NCI-H226 (cell line): ENCODE measurements at places on chromosomes 1 and 21.
A peak's percentile ranks its signal among the peaks of the same experiment; 100 is the strongest.

DNA sequence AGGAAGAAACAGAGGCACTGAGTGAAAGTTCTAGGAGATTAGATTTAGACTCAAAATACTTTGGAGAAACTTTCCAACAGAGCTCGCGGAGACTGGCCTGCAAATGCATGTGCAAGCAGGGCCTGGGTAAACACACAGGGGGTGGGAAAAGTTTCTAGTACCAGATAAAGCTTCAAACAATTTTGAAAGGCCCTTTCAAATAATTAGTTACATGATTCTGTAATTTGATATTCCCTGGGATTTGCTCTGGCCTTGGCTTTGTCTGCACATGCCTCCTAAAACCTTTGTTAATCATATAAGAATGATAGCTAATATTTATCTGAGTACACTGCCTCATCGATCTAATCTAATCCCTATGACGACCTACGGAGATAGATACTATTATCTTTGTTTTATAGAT, 31.3 kb downstream of the VTCN1 start:
- DNase-seq: no peak

DNA sequence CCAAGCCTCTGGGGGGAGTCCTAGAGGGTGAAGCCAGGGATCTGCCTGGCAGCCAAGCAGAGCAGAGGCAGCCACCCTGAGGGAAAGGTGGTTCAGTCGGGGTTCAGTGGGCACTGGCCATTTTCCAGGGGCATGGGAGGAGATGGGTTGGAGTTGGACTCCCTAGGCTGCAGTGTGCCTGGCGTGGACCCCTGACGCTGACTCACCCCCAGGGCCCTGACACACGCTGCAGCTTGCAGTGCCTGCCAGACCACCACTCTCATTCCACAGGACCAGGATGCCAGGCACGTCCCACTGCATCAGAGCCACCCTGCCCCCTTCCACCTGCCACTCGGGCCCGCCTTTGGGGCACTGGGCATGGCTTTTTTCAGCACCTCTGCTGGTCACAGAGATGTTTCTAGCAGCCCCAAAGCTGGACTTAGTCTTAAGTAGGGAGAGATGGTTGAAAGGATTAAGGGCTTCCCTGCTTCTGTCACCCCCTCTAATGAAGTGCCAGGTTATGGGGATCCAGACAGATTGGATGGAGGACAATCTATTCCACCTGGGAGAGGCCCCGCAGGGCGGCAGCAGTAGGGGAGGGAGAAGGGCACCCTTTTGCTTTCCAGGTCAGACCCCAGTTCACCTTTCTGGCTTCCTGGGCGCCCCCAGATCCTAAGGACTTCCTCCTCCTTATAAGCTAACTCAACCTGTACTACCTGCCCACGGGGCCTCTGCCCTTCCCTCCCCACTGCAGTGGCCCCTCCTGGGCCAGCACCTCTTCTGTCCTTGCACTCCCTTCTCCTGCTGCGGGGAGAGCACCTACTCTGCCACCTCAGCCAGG, 1.6 kb downstream of the SYT2 start:
- DNase-seq: no peak

GRCh38 chr1:29884740-29885139, 648.4 kb downstream of the PTPRU start:
- DNase-seq: no peak

GRCh38 chr1:200231787-200232231, 178.0 kb downstream of the ZNF281 start:
- DNase-seq: no peak

- DNase-seq: peak; percentile 36
Observed at GRCh38 chr1:39091845-39092645, 65.9 kb downstream of the NDUFS5 start.

DNA sequence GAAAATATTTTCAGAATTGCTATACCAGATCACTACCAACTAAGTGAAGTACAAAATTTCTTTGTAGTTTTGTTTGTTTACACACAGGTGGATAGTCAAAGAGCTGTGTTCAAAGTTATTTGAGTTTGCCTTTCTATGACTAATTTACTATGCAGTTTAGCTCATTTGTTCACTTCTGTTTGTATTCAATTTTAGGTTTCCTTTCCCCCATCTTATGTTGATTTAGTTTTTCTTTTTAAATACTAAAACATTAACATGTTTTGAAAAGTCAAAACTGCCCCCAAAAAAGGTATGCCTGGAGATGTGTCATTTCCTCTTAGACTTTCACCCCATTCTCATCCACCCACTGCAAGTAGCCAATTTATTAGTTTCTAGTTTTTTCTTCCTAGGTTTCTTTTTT, 18.7 kb upstream of the RIPPLY3 start:
- no peak for DNase-seq

- no peak for DNase-seq
Observed at GRCh38 chr1:222028116-222028515, 286.2 kb upstream of the DUSP10 start.

- DNase-seq: no peak
Observed at GRCh38 chr1:1189111-1189510, 15.4 kb downstream of the TTLL10 start.

GRCh38 chr21:32238063-32238462, 40.8 kb downstream of the MIS18A start:
- DNase-seq: no peak

GRCh38 chr1:204670152-204670927, 15.2 kb downstream of the LRRN2 start:
- peak; percentile 68 for DNase-seq

DNA sequence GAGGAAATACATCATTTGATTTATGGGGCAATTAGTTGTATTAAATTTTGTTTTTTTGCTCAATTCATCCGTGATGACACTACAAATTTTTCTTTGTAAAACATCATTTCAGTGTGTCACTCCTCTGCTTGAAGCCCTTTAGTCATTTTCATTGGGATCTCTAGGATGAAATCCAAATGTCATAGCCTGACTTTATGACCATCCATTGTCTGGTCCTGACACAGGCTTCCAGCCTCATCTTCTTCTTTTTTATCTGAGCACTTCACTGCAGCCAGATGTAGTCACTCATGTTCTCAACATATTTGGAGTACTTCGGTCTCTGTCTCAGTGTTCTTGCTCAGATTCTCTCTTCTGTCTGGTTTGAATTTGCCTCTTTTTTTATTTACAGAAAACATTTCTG, 173.1 kb downstream of the HMCN1 start:
- no peak for DNase-seq

GRCh38 chr1:19670787-19671186, 6.1 kb downstream of the HTR6 start:
- no peak for DNase-seq

DNA sequence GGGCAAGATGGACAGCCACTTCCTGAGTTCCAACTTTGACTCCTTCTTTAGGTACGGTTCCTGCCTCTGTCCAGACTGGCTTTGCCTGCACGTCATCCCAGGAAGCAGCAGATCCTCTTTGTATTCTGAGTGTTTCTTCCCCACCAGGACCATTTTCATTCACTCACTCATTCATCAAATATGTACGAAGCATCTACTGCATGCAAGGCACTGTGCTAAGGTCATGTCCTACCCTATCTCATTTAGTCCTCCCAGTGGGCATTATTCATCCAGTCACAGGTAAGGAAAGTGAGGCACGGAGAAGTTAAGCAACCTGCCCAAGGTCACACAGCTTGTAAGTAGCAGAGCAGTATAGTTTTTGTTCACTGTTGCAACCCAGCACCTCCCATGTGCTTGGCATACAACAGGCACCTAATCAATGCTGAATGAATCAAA, 13.9 kb downstream of the CRYBG2 start:
- DNase-seq: no peak

- DNase-seq: peak; percentile 20
Observed at GRCh38 chr1:28246427-28246832, 10.5 kb downstream of the ATP5IF1 start.

DNA sequence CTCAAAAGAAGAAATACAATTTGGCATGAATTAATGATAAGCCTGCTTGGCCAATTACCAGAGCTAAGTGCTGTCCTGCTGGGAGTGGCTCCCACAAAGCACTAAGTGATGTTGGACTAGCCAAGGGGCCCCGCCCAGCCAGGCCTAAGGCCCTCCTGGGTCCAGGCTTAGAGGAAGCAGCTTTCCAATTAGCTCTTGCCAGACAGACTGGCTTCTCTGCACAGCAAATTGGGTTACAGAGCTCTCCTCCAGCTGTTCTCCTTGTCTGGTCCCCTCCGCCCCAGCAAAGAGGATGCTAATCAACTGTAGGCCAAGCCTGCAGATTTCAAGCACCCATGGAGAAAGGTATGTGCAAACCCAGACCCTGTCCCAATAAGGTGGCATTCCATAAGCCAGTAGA, 151.9 kb downstream of the DMRTA2 start:
- DNase-seq: no peak

GRCh38 chr21:32483293-32483595, 70.7 kb downstream of the EVA1C start:
- DNase-seq: no peak

DNA sequence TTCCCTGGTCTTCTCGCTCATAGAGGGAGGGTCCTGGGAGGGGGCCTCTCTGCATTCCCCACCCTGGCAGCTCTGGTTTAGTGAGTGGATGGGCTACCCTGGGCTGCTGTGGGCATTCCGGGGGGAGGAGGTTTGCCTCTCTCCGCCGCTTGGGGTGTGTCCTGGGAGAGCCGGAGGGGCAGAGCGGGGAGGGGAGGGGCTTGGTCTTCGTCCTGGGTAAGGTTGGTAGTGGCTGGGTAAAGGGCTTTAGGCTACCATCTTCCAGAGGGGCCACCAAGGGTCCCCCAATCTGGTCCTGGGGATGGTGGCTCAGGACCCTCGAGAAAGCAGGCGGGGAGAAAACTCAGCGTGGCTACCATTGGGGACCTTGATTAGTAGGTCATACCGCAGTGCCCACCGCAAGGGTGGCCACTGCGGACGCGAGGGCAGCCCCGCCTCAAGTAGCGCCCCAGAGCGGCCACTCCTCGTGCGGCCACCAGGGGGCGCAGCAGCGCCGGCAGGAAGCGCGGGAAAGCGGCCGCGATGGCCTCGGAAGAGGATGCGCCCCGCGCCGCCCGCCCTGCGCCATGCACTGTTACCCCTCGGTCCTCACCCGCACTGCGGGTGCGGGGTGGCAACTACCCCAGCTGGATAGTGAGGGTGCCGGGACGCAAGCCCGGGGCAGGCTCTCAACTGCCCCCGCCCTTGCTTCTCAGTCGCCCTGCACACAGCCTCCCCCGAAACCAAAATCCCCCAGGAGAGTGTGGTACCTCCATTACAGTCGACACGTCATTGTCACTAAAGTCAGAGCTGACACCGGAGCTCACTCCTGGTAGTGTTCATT, 44.1 kb upstream of the SLC25A33 start:
- no peak for DNase-seq

- no peak for DNase-seq
Observed at GRCh38 chr1:172069534-172069933, 228.2 kb downstream of the DNM3 start.

GRCh38 chr1:163565166-163565565, 243.4 kb downstream of the NUF2 start:
- no peak for DNase-seq

DNA sequence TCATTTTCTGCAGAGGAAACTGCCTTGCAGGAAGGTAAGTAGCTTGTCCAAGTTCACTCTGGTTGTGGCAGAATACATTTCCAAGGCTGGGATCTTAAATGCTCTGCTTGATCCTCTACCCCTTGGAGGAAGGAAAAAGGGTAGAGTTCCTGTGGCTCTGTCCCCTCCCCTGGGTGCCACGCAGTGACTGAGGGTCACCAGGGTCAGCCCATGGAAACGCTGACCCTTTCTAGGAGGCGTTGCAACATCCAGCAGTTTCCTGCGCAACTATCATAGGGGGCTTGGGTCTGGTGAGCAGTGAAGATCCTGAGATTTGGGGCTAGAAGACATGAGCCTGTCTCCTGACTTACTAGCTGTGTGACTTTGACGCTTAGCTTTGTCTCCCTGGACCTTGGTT, 29.4 kb upstream of the EPS8L3 start:
- DNase-seq: no peak

DNA sequence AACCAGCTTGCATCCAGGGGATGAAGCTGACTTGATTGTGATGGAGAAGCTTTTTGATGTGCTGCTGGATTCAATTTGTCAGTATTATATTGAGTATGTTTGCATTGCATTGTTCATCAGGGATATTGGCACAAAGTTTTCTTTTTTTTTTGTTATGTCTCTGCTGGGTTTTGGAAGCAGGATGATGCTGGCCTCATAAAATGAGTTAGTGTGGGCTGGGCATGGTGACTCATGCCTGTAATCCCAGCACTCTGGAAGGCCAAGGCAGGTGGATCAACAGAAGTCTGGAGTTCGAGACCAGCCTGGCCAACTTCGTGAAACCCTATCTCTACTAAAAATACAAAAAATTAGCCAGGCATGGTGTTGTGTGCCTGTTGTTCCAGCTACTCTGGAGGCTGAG, 8.6 kb downstream of the OR2L3 start:
- DNase-seq: no peak

- DNase-seq: no peak
Observed at GRCh38 chr1:180153032-180153431, 1.6 kb upstream of the QSOX1 start.

- DNase-seq: no peak
Observed at GRCh38 chr21:34805157-34805556, 136.4 kb downstream of the CLIC6 start.
